ENCODE measurements at places on chromosomes 6 and 20. TPM values are rescaled to one million over a fixed set of nuclear protein-coding genes. Genes with fewer than 3 reads are reported as not detected.

The CSTF1 gene
- total RNA-seq, result 72.9 TPM

The FKBP1C gene
- 1.2 TPM for total RNA-seq

The OXT gene
- 0.64 TPM for total RNA-seq

The NECAB3 gene
- 51.5 TPM for total RNA-seq

The COL21A1 gene
- 1.4 TPM for total RNA-seq

The SPATA25 gene
- 1.8 TPM for total RNA-seq

The CCDC170 gene
- total RNA-seq, result 0.26 TPM

The SLC35B2 gene
- 36.1 TPM for total RNA-seq

The POM121L2 gene
- not detected for total RNA-seq

The CRISP3 gene
- total RNA-seq, result not detected

The PTCRA gene
- not detected for total RNA-seq

The HTR1E gene
- total RNA-seq, result not detected

The ADGRF4 gene
- total RNA-seq, result not detected
